ENCODE measurements at places on chromosomes 5 and 9.

DNA sequence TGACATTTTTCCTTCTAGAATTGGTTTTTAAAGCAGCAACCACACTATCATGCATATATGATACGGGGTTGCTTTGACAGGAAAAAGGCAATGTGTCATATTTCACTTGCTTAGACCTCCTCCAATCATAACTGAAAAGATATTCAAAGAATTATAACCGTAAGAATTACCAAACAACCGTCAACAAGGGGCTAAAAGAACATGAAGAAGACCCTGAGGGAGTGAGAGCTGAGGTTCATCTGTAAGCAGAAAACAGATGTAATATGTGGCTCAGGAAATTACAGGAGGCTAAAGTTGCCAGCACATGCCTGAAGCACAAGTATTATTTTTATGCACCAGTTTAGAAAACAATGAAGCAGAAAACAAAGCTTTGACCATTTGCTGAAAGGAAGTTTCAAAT, 78.9 kb downstream of the APBA1 start:
- DNase-seq: no peak

GRCh38 chr5:54224103-54224826, 86.1 kb downstream of the ARL15 start:
- no peak for DNase-seq

DNA sequence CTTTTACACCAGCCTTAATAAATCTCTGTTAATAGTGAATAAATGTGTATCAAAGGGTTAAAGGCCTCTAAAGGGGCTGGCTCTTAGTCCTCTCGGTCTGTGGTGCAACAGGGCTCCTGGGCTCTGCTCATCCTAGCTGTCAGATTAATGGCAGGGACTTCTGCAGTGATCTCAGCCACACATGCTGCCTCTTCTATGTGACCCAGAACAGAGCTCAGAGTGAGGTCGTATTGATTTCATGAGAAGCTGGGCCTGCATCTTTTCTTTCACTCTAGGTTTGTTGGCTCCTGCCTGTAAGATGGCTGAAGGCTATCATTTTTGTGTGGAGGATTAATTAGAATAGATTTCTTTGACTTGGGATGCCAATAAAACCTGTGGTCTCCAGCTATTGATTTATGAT, 165.0 kb upstream of the GLRA1 start:
- no peak for DNase-seq

DNA sequence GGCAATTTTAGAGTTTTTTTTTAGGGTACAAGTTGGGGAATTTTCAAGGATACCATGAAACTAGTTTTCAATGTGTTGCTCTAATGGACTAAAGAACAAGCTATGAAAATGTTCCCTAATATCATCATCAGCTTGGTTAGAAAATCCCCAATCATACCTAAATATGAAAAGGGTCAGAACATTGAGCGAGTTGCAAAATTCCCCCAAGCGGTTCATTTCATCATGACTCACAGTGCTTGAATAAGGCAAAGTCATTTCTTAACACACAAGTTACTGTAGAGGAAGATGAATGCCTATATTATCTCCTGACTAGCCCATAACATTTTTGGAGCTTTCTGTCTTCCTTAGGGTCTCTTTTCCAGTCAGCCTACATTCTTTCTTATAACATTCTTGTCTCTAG, 62.7 kb downstream of the ST8SIA4 start:
- no peak for DNase-seq

- DNase-seq: no peak
Measured at GRCh38 chr5:75472973-75473372, 38.5 kb downstream of the CERT1 start.

GRCh38 chr5:74539986-74540385, 100.5 kb downstream of the ENC1 start:
- no peak for DNase-seq

GRCh38 chr9:95071450-95071849, 246.1 kb downstream of the FANCC start:
- DNase-seq: no peak

- no peak for DNase-seq
Measured at GRCh38 chr5:40521925-40522324, 157.8 kb upstream of the PTGER4 start.

DNA sequence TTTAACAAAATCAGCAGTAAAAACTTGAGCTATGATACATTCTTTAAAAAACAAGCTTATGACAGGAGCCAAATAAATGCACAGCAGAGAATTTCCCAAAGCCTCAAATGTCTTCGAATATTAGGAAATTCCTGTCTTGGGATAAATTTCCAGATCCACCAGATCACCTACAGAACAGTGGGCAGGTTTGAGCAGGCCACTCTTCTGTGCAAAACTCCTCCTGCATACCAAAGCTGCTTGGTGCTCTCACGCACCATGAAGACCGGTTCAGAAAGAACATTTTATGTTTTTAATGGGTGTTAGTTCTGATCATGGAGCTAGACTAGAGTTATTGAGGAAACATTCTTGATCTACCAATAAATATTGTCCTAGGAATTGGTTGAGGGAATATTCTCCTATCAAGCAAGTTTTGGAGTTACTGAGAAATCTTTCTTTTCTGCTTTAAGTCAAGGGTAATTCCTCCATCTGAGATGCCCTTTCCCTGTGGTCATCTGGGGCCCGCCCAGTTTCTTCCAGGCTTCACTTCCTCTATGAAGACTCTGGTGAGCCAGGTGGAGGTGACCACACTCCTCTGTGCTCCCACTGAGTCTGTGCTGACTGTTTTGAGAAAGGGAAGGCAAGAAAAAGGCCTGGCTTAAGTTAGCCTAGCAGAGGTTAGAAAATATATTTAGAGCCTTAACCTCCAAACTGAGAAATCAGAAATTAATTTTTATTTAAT, 17.9 kb downstream of the TNFSF15 start:
- DNase-seq: no peak
